ENCODE measurements at places on chromosomes 6 and 20. TPM values are rescaled to one million over a fixed set of nuclear protein-coding genes. Genes with fewer than 3 reads are reported as not detected.

GRCh38 chr6:46023216-46023915 lies 7.7 kb upstream of the CLIC5 start:
- no peak for DNase-seq

GRCh38 chr6:16654701-16655100 lies 106.6 kb downstream of the ATXN1 start:
- no peak for DNase-seq

CYP21A2 gene
- not detected for total RNA-seq

MEP1A gene
- not detected for total RNA-seq

DNA sequence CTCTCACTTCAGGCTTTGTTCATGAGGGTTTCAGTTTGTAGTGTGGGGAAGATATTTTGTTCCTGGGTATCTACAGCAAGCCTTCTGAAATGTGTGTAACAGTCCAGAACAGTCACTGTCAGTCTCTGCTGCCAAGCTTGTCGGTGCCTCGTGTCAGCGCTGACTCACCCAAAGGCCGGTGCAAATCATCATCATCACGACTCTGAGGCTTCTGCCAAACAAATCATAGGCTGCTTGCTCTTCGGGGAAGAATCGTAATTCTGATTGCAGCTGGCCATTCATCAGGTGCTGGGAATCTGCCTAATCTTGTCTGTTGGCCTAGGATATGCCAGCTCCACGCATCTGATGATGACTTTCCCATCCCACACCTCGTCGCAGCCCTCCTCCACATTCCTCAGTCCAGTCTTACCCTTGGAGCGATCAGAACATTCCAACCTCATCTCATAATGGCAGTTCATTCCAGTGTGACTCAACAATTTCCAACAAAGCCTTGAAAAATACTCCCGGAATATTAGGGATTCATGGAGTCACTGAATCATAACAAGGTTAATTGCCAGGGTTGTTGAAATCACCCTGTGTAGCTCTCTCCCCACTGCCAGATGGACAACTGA lies 40.9 kb downstream of the ALDH8A1 start:
- DNase-seq, result peak; percentile 67

GRCh38 chr6:10733151-10733715 lies 10.4 kb downstream of the TMEM14C start:
- peak; percentile 42 for DNase-seq

SRSF12 gene
- 0.21 TPM for total RNA-seq

STX16 gene
- total RNA-seq, result 16.9 TPM

PRR18 gene
- total RNA-seq, result not detected

GRCh38 chr20:45470262-45470931 lies 844 bp downstream of the WFDC2 start:
- DNase-seq, result no peak

GRCh38 chr6:126064748-126065401 lies 78.5 kb downstream of the TRMT11 start:
- no peak for DNase-seq

DNA sequence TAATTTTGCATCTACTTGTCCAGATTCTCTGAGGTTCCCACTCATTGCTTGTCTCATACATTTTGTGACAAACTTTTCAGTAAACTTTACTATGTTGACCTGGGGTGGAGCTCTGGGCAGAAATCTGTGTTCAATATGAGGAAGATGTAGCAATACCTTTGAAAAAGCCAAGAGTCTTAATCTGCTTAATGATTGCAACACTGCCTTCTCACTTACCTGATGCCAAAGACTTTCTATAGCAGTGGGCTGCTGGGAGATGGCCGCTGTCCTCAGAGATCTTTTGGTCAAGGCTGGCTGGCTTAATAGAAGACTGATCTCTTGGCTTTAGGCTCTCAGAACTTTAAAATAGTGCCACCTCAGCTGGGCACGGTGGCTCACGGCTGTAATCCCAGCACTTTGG lies 70.1 kb upstream of the RBM24 start:
- DNase-seq, result no peak

- no peak for DNase-seq
Measured at GRCh38 chr6:114240796-114241195, 102.0 kb downstream of the HS3ST5 start.

- peak; percentile 58 for DNase-seq
Measured at GRCh38 chr20:63519668-63520503, 679 bp upstream of the PPDPF start.

- DNase-seq, result no peak
Measured at GRCh38 chr20:60680554-60680953, 571.5 kb upstream of the CDH4 start.

GRCh38 chr6:11711003-11711983 lies 67.3 kb downstream of the ADTRP start:
- no peak for DNase-seq

PDSS2 gene
- 14.0 TPM for total RNA-seq

GRCh38 chr20:32522776-32523612 lies 62.1 kb downstream of the NOL4L start:
- DNase-seq, result no peak

- no peak for DNase-seq
Measured at GRCh38 chr6:152127432-152128165, 320.1 kb downstream of the ESR1 start.

PNPLA1 gene
- total RNA-seq, result not detected

DNA sequence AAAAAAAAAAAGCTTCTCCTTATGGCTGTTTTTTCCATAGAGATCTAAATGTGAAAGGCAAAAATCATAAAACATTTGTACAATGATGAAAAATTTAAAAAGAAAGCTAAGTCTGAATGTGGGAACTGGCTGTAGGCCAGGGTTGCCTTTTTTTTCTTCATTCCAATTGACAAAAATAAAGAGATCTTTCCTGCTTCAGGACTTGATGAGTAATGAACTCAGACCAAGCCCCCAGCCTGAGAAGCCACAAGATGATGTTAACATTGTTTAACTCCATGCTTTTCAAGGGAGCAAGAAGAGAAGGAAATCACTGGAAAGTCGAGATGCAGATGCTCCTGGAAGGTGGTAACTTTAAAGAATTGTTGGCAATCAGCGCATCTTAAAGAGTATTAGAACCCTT lies 41.4 kb downstream of the TRMT6 start:
- no peak for DNase-seq

PABPC1L gene
- 17.1 TPM for total RNA-seq
